ENCODE measurements at places on chromosomes 6 and 20.

DNA sequence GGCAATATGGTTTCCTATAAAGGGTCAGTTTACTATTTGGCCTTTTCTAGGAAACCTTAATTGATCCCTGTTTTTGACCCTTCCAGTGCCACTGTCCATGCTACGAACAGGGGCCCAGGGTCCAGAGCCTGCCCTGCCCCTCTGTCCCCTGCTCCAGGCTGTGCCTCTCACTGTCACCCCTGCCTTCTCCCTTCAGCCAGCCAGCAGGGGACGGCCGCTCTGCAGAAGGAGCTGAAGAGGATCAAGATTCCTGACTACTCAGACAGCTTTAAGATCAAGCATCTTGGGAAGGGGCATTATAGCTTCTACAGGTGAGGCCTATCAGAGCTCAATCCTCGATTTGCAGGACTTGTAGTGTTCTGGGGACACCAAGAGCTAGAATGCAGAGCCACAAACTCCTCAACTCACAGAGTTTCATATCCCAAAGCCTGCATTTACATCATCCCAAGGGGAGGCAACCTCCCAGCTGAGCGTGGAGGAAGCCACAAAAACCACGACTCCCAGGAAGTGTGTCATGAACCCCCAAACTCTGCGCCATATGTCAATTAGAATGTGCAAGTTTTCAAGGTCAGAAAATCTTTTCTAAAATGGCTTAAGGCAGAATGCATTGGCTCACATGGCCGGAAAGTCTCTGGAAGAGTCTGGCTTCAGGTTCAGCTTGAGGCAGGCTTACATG lies 3.6 kb downstream of the BPI start:
- DNase-seq: no peak

DNA sequence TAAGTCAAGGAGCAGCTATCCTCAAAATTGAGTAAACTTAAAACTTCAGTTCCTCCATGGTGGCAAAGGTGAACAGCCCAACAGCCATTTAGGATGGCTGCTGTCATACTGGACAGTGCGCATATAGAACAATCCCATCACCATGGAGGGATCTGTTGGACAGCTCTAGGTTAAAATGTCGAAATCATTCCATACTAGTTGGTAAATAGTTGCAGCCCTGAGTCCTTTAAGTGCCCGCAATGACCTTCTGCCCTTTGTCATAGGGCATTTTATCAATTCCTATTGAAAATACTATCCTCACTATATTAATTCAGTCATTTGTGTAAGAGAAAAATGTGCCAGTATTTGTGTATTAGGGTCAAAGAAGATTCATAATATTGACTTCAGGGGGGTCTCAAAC lies 8.9 kb upstream of the ARMH2 start:
- DNase-seq: no peak

GRCh38 chr20:63895202-63895951 lies 451 bp downstream of the DNAJC5 start:
- no peak for DNase-seq

- DNase-seq: no peak
These were observed 218.3 kb downstream of the PREX1 start for GRCh38 chr20:48609491-48609978.

DNA sequence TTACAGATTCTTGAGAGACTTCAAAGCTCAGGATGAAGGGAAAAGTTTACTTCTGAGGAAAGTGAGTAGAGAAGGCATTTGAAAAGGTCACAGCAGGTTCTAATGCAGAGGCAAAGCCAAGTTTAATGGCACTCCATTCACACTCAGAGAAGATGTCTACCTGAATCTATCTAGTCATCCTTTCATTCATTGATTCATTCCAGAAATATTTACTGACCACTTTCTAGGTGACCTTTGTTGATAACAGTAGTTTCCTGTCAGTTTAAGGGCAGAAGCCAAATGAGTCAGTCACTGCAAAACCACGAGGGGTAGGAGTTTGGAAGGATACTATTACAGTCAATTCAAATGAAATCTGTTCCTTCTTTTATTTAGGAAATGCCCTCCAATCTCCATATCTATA lies 30.8 kb downstream of the FBXO5 start:
- no peak for DNase-seq

- no peak for DNase-seq
These were observed 11.3 kb downstream of the TFAP2B start for GRCh38 chr6:50829898-50830444.

DNA sequence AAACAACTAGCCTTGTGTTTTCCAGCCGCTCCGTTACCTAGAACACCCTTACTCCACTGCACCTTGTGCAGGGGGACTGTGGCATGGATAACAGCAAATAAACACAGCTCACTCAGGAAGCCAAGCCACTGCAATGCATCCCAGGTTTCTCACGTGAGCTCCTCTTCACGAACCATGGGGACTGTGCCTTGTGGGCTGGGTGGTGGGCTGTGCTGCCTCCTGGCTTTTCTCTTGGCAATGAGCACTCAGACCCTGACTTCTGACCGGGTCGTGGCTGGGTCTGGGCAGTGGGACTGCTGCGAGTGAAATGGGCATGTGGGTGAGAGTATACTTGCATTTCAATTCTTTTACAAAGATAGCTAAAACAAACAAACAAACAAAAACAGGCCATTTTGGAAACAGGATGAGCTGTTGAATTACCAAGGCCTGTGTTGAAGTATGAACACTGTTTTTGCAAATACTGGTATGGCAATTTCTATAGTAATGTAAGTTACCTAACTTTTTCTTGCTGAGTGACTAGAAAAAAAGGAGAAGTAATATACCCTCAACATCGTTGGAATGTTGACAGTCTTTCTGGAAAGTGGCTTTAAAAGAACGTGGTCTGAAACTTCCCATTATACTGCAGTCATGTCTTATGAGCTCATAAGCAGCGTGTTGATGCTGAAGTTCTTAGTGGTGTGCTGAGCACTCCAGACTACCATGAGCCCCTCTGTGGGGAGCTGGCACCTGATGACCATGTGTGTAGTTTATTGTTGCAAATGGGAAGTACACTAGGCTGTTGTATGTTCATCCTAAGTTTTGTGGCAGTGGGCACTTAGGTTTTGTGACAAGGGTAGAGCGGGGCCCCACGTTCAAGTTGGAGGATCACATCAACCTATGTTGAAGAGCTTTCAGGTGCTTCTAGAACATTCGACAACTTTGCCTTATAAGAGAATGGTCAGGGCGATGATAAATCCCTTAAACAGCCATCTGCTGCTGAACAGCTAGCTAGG lies 120.4 kb downstream of the ARMC2 start:
- DNase-seq: no peak

GRCh38 chr20:23048283-23049200 lies 930 bp downstream of the THBD start:
- no peak for DNase-seq

- peak; percentile 48 for DNase-seq
These were observed 177.4 kb downstream of the TFAP2A start for GRCh38 chr6:10237298-10238038.

- DNase-seq: no peak
These were observed 113.1 kb downstream of the TRIM27 start for GRCh38 chr6:28810659-28811053.

- no peak for DNase-seq
These were observed 1.6 kb upstream of the ARMC2 start for GRCh38 chr6:108846628-108847027.

DNA sequence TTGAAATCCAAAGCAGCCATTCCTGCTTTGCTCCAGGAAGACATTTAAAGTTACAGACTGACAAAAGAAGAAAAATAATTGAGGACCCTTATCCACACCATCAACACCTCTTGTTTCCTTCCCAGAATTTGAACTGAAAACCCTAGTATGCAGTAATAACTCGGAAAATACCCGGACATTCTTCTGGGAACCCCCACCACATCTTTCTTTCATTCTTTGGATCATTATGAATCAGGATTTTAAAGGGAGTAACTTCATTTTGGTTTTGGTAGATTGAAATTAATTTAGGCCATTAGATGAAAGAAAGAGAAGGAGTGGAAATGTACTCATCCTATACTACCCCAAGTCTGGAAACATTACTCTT lies 213.8 kb upstream of the MARCKS start:
- no peak for DNase-seq

- DNase-seq: no peak
These were observed 52.8 kb downstream of the ZFAND3 start for GRCh38 chr6:37872373-37872745.

DNA sequence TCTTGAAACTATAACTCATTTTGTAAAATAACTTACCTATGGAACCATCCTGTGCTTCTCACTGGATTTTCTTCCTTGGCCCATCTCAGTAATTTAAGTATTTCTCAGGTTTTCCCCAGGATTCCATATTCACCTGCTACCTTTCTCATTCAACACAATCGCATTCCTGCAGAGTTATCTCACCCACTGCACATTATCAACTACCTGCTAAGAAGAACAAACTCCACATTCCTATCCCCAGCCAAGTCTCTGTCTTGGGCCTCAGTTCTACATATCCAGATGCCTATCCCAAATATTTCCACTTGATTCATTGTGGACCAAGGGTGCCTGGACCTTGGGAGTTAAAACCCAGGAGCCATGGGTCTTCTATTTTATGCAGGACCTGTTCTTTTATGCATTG lies 60.2 kb upstream of the KCNQ5 start:
- no peak for DNase-seq

DNA sequence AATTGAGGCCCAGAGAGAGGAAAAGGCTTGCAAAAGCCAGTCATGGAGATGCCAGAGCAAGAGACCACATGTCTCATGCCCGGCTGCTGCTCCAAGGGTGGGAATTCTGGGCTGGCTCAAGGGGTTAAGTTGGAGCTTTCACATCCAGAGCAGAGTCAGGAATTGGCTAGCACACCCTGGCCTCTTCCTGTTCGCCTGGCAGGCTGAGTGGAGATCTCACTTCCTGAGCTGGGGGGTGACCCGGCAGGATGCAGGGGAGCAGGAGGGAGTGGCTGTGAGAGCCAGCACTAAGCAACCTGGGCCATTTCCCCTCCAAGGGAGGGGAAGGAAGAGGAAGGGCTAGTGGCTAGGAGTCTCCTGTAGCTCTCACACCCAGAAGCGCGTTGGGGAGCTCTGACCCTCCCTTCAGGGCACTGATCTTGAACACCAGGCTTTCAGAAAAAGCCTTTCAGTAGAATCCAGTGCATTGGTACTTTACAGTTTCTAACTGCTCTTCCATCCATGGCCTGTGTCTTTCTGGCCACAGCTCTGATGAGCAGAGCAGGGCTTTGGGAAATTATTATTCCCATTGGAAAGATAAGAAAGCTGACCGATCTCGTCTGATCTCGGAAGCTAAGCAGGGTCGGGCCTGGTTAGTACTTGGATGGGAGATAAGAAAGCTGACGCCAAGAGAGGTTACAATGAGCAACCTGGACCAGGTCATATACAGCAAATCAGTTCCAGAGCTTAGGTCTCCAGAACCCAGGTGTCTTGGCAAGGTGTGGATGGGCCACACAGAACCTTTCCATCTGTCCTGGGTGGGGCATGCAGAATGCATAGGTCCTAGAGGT lies 2.2 kb upstream of the CCM2L start:
- no peak for DNase-seq

DNA sequence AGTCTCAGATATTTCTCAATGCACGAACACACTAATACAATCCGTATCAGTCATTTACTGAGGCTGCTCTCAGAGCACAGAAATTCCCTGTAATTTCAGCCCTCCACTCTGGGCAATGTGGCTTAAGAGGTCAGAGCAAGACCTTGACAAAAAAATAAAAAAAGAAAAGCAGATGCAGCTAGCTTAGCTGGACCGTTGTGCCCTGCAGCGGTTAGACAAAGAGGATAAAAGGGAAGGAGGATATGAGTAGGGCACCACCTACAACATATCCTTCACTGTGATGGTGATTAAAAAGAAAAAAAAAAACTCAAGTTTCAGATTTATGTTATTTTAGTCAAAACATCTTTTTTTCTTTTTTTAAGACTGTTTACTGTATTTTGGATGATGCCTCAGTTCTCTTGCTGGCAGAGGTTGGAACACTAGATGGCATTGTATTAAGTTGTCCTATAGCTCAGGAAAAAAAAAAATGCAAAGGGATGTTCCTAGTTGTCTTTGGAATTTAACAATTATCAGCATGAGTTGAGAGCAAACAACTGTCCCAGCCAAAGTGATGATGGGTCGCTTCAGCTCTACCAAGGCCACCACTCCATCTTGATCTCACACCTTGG lies 59.9 kb downstream of the ANKEF1 start:
- no peak for DNase-seq

- no peak for DNase-seq
These were observed 40.4 kb upstream of the TMEM170B start for GRCh38 chr6:11497107-11497506.

GRCh38 chr20:50019466-50020256 lies 36.9 kb downstream of the SNAI1 start:
- no peak for DNase-seq

- peak; percentile 93 for DNase-seq
These were observed 40.1 kb downstream of the OR2B2 start for GRCh38 chr6:27871924-27872638.

- no peak for DNase-seq
These were observed 187.2 kb downstream of the FOXC1 start for GRCh38 chr6:1796706-1797529.

DNA sequence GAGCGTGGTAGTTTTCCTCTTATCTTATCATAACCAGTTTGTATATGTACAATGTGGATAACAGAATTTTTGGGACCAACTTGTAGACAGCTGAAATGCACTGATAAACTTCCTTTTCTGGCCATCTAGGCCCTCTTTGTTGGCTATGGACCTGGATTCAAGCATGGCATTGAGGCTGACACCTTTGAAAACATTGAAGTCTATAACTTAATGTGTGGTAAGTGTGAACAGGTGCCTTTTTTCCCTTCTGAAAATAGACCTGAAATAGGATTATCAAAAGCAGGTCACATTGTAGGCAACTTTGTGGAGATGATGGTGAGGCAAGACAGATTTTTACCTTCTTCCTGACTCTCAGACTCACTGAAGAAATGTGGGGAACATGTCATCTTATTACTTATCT lies 67.8 kb downstream of the ENPP1 start:
- DNase-seq: no peak

GRCh38 chr20:45341939-45342854 lies 6.0 kb downstream of the SDC4 start:
- no peak for DNase-seq

GRCh38 chr6:111605100-111605751 lies 452 bp downstream of the TRAF3IP2 start:
- DNase-seq: peak; percentile 93

DNA sequence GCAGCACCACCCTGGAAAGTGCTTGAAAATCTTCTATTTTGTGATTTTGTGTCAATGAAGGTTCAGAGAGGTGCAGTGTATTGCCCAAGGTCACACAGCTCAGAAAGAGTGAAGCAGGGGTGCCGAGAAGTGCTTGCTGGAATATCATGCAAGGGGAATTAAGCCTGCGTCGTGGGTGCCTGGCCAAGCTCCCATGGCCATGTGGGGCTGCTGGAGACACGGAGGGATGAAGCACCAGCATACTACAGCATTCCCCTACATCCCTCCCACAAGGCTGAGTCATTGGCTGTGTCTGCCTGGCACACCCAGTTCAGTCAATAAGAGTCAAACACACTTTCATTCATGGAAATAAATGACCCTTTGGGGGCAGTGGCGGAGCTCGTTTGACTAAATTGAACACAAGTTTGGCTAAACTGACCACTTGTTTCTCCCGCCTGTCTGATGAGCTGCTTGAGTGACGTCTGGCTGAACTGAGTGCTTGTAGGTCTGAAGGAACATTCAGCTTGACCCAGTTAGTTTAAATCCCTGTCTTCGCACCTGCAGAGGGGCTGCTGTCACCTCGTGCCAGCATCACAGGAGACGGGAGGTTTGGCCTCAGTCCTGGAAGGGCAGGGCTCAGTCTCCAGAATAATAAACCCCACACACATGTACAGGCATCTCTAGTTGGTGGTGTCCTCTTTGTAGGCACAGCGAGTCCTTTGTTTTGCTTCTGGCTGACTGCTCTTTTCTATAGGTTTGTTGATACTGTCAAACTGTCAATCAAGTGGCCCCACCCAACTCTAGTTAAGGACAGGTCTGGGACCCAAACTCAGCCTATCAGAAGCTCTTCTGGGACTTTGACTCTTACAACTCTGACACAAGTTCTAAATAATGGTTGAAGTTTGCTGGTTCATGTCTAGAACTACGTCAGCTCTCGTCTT lies 8.4 kb upstream of the TGM2 start:
- peak; percentile 71 for DNase-seq

All from GM04504 (cell line).